ENCODE measurements at places on chromosomes 7 and 10.

- DNase-seq: no peak
Measured at GRCh38 chr7:127437837-127438236, 45.3 kb upstream of the ZNF800 start.

DNA sequence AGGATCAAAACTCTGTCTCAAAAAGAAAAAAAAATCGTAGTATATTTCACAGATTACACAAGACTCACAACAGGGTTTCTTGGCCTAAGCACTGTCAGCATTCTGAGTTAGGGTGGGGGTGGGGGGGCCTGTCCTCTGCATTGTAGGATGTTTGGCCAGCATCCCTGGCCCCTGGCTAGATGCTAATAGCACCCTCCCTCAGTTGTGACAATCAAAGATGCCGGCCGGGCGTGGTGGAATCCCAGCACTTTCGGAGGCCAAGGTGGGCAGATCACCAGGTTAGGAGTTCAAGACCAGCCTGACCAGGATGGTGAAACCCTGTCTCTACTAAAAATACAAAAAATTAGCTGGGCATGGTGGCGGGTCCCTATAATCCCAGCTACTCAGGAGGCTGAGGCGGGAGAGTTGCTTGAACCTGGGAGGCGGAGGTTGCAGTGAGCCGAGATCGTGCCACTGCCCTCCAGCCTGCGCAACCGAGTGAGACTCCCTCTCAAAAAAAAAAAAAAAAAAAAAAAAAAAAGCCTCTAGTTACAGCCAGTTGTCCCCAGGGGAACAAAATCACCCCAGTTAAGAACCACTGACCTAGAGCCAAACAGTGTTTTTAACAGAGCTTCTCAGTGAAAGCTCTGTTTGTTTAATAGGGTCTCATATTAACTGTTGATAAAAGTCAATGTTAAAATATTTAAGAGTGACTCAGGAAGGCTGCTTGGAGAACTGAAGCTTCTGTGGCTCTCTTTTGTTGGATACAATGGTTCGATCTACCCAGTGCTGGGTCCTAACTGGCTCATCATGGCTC lies 161.0 kb upstream of the FAM171A1 start:
- no peak for DNase-seq

GRCh38 chr7:26372704-26373103 lies 81.0 kb downstream of the SNX10 start:
- DNase-seq: no peak

- DNase-seq: no peak
Measured at GRCh38 chr7:155213955-155214740, 83.5 kb upstream of the INSIG1 start.

DNA sequence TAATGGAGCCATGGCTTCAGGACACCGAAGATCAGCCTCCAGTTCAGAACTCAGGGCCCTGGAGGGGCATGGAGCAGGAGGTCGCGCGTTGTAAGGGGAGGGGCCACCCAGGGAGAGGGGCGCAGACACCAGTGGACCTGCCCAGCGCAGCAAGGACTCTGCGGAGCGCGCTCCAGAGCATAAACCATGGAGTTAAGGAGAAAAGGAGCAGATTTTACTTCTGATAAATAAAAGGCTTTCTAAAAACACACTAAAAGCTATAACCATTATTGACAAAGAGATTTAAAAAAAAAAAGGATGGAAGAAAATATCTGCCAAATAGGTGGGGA lies 10.5 kb downstream of the CALY start:
- no peak for DNase-seq

DNA sequence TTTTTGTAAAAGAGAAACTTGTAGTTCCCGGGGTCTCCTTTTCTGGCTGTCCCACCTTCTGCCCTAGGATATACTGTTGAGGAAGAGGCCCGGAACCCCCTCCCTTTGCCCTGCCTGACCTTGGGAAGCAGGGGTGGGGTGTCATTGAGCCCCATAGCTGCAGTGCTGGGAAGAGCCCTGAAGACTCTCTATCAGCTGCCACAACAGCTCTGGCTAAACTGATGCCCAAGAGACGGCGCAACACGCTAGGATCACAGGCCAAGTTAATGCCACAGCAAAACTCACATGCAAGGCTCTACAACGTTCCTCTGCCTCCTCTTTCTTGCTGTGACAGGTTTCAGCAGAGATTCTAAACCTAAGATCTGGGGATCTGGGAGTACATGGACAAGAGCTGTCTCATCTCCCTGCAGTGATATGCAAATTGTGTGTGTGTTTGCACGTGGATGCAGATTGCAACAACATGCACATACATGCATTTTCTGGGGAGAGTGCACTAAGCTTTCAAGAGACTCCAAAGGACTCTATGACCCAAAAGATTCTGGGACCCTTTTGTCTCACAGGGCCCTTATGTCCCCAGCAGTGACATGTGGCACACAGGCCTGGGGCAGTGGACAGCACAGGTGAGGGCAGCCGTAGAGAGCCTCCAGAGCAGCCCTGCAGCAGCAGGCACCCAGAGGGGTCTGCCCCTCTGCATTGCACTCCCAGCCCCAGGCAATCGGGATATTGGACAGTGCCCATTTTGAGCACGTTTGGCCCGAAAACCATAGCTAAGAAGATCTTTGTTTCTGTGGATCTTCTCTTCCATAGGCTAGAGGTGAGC lies 2.5 kb downstream of the RASSF4 start:
- no peak for DNase-seq

- no peak for DNase-seq
Measured at GRCh38 chr10:78377356-78377755, 343.7 kb downstream of the RPS24 start.

DNA sequence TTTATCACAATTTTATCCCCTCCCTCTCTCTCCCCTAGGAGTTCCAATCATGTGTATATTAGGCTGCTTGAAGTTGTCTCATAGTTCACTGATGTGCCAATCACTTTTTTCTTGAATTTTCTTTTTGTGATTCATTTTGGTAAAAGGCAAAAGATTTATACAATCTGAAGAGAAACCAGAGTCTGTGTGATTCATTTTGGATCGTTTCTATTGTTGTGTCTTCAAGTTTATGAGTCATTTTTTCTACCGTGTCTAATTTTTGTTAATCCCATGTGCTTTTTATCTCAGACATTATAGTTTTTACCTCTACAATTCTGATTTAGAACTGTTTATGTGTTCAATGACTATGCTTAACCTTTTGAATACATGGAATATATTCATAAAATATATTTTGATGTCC lies 483.9 kb upstream of the AUTS2 start:
- no peak for DNase-seq

GRCh38 chr10:29714096-29714874 lies 79.5 kb upstream of the SVIL start:
- no peak for DNase-seq

- no peak for DNase-seq
Measured at GRCh38 chr10:21961847-21962246, 41.7 kb downstream of the DNAJC1 start.

DNA sequence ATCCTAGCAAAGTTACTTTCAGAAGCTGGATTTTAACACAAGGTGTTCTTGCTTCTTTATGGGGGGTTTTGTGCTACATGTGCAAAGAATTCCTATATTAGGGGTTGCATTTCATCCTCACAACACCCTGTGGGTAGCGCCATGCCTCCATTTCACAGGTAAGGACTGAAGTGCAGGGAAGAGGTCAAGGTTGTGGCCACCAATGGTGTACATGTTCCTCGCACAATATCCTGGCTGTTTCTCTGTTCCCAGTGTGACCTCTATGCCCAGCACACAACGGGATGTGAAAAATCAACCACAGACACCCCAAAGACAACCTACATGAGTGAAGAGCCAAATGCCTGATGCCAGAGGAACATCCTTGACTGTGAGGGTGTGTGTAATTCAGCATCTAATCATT lies 80.8 kb downstream of the CHST15 start:
- no peak for DNase-seq

DNA sequence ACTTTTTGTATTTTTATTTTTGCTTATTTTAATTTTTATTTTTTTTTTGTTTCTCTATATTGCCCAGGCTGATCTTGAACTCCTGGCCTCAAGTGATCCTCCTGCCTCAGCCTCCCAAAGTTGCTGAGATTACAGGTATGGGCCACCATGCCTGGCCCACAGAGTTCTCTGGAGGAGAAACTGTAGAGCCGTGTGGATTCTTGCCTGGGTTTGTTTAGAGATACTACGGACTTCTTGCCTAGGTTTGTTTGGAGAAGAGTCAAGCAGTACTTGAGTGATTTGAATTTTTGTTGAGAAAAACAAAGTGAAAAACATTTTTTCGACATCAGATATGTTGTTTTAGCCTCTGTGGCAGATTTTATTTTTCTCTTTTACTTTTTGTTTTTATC lies 99.0 kb downstream of the CAMK1D start:
- DNase-seq: no peak

GRCh38 chr10:105594296-105594695 lies 953.2 kb downstream of the SORCS3 start:
- no peak for DNase-seq

- DNase-seq: no peak
Measured at GRCh38 chr7:143393267-143394041, 12.3 kb downstream of the ZYX start.

DNA sequence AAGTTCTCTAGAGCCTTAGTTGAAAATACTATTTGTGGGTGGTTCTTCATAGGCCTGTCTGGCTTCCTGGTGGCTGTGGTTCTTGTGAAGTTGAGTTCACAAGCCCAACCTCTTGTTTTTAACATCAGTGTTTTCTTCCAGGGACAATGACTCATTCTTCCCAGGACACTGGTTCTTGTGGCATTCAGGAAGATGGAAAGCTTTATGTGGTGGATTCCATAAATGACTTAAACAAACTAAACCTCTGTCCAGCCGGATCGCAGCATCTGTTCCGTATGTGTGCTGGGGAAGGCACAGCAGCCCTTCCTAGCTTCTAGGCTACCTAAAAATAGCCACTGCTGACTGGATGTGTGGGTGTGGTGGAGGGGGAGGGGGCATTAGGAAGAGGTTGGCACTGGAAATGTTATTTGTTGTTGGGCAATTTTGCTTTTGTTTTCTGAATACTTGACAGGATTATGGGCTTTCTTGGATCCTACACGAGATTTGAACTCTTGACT lies 3.9 kb downstream of the LSMEM1 start:
- no peak for DNase-seq

- DNase-seq: no peak
Measured at GRCh38 chr7:17315974-17316373, 17.5 kb downstream of the AHR start.

DNA sequence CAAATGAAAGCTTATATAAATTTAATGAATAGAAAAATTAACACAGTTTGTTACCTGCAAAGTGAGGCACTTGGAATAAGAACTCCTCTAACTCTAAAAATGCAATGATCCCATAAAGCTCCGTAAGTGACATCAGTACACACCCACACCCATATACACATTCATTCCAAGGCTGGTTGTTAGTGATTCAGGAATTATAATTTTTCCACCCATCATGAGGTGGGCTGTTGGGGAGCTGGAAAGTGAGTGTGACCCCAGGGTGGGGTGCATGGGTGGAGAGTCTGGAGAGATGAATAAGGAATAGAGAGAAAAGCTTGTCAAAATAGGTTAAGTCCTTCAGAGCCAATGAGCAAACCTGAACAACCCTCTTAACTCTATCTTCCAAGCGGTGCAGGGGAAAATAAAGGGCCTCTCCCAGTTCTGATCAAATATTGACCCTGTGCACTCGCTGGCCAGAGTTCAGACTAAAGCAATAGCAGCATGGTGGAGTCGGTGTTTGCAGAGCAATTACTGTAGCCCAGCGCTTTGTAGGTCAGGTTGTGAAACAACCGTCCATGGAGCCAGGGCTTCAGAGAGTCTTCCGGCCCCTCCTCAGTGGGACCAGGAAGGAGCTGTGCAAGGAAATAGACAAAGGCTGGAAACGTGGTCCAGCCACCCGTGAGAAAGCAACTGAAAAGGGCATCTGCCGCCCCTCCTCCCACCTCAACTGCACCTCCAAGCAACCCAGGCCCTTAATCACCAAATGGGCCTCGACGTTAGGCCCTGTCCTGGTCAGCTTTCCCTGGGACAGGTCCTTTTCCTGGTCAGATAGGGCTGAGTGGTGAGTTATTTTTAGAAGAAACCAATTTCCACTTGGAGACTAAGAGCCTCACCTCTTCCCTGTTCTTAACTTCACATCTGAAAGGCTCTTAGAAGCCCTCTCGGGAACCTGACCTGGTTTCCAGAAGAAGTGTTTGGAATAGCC lies 61.2 kb downstream of the SH3PXD2A start:
- no peak for DNase-seq

- DNase-seq: no peak
Measured at GRCh38 chr10:91024541-91024940, 103.7 kb upstream of the ANKRD1 start.

GRCh38 chr10:123886292-123886691 lies 5.3 kb downstream of the CPXM2 start:
- no peak for DNase-seq

- DNase-seq: no peak
Measured at GRCh38 chr10:7611909-7612308, 54.9 kb downstream of the ITIH5 start.

- no peak for DNase-seq
Measured at GRCh38 chr10:60906411-60906810, 37.6 kb downstream of the RHOBTB1 start.

- DNase-seq: no peak
Measured at GRCh38 chr10:118840071-118840775, 85.5 kb upstream of the CACUL1 start.

- DNase-seq: no peak
Measured at GRCh38 chr10:86105640-86106039, 261.0 kb downstream of the GRID1 start.

DNA sequence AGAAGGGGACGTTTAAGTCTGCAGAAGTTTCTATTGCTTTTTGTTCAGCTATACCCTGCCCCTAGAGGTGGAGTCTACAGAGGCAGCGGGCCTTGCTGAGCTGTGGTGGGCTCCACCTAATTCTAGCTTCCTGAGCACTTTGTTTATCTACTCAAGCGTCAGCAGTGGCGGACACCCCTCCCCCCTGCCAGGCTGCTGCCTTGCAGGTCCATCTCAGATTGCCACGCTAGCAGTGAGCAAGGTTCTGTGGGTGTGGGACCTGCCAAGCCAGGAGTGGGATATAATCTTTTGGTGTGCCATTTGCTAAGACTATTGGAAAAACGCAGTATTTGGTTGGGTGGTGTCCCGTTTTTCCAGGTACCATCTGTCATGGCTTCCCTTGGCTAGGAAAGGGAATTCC lies 147.3 kb upstream of the PRPS1L1 start:
- DNase-seq: no peak

DNA sequence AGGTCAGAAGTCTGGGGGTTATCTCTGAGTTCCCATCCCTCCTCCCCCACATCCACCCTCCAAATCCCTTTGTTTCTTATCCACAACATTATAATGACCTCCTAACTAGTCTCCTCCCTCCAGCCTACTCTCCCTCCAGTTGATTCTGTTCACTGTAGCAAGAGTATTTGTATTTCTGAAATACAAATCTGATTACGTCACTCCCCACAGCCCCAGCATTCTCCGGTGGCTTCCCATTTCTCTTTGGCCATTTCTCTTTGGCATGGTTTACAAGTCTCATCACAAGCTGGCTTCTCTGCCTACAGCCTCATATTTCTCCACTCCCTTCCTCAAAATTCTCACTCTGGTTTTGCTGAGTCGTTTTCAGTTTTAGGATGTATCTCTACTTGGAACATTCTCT lies 24.6 kb upstream of the MRPS33 start:
- DNase-seq: no peak

DNA sequence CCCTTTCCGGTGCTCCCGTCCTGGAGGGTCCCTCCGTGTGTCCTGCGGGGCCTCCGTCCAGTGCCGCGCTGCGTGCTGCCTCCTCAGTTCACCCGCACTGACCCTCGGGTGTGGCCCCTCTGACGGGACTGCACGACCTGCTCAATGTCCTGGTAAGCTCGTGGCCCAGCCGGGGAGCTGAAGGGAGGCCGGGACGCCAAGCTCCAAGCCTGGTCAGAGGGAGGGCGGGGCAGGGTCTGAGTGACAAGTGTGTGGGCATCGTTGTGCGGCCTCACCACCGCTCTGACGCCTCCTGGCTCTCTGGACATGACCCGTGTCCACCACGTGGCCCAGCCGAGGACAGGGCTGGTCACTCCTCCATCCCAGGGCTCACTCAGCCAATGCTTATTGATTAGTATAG lies 25.9 kb downstream of the FAM20C start:
- DNase-seq: no peak

All from cerebellar nuclear complex (tissue), 1 donor.